NCI-H2107 (cell line): ENCODE measurements at places on chromosomes 2 and 18.

GRCh38 chr2:44909831-44910230, 31.7 kb upstream of the SIX3 start:
- no peak for DNase-seq

- DNase-seq, result no peak
Measured at GRCh38 chr18:136433-136832, 21.9 kb upstream of the USP14 start.

GRCh38 chr2:182506606-182507005, 79.8 kb upstream of the PDE1A start:
- no peak for DNase-seq

DNA sequence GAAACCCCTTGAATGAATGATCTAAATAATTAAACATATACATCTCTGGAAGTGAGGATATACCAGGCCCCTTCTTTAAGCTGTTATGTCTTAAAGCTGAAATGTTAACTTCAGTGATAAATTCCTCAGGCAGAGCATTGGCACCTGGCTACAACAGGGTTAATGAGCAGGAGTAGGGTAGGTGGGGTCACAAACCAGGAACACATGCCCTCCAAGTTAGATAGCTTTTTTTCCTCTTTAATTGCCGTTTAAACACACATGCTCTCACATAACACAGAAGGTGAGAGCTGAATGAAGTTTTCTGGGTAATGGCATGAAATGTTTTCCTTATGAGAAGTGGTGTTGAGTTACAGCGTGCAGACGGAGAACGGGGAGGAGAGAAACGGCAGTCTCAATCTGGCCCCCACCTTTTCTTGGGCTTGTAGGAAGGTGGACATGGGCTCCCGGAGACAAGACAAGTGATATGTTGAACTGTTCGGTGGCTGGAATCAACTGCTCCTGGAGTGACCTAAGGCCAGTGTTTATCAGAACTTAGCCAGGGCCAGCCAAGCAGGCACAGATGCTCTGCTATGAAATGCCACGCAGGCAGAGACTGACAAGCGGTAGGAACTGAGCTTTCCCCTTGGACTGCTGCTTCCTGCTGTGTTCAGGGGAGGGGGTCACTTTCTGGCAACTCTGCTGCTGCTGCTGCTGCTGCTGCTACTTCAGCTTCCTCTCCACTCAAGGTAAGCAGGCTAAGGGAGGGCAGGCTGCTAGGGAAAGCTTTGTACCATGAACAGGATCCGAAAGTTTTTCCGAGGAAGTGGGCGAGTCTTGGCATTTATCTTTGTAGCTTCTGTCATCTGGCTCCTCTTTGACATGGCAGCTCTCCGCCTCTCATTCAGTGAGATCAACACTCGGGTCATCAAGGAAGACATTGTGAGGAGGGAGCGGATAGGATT, at the start of gene GALNT5:
TSS of gene GALNT5 (plus strand) at position 394 of the 941 bp plus-strand sequence. CDS start at position 772, 378 bp downstream.
- no peak for DNase-seq

DNA sequence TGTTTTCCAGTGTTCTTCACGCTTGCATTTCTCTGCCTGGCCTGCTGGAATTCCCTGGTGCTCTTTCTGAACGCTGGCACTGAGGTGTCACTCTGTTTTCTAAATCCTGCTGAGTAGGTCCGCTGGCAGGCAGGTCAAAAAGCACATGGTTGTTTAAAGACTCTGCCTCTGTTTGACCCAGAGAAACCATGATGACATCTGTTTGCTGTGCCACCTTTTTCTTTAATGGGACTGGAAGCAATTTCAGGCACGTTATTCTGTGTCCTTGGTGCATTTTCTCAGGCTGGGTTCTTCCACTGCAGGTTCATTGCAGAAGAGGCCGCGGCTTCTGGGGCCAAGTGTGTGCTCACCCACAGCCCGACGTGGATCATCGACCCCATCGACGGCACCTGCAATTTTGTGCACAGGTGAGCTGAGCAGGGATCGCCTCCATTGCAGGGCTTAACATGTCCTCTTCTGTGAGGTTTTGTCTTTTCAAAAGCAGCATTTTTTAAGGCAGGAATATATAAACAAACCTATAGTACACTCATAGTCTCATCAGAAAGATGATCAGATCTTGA, 28.4 kb downstream of the IMPA2 start:
- no peak for DNase-seq

- no peak for DNase-seq
Measured at GRCh38 chr18:55635439-55635838, 47.4 kb upstream of the TCF4 start.
